ENCODE measurements at places on chromosomes 7 and 10.

- DNase-seq: no peak
Observed at GRCh38 chr10:12540341-12540781, 191.0 kb downstream of the CAMK1D start.

- no peak for DNase-seq
Observed at GRCh38 chr7:150365673-150366398, 2.8 kb upstream of the REPIN1 start.

- DNase-seq: no peak
Observed at GRCh38 chr7:23098460-23098859, 7.1 kb upstream of the KLHL7 start.

GRCh38 chr7:18693816-18694215 is 198.3 kb downstream of the HDAC9 start:
- no peak for DNase-seq

DNA sequence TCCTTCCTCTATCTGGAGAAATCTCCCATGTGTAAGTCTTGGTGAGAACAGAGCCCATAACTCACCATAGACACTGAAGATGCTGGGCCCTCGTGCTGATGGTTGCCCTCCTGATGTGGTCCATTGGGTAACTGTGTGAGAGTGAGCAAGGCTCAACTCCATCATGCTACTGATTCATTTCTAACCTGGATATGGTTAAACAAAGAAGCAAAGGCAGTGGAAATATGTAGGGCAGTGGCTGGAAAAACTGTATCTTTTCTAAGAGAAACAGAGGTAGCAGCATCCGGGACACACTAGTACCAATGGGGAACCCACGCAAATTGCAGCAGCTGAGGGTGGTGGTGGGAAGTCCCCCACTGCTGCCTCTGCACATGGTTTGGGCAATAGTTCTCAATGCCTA is 221.7 kb downstream of the KLF6 start:
- DNase-seq: no peak

DNA sequence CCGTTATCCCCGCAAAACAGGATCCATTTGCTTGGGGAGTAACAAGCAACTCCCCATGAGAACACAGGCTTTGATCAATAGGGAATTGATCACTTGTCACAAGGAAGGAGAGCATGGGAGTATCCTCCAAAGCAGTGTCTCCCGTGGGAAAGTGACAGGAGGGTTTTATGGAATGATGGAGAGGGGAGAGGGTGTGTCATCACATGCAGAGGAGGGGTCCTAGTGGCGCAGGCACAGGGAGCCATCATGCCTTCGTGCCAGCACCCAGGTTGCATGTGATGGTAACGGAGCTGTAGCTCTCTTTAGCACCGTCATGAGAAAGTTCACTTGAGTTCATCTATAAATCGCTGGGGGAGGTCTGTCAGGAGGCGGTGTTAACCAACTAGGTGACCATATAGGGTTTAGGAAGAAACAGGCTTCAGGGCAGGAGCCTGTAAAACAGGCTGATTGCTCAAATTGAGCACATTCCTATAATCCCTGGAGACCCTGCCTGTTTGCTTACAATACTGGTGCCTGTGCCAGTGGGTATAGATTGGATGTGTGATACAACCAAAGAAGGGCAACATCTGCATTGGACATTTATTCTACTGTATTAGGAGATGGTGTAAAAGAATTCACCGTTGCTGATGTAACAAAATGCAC is 428.5 kb downstream of the GALNT17 start:
- DNase-seq: no peak

DNA sequence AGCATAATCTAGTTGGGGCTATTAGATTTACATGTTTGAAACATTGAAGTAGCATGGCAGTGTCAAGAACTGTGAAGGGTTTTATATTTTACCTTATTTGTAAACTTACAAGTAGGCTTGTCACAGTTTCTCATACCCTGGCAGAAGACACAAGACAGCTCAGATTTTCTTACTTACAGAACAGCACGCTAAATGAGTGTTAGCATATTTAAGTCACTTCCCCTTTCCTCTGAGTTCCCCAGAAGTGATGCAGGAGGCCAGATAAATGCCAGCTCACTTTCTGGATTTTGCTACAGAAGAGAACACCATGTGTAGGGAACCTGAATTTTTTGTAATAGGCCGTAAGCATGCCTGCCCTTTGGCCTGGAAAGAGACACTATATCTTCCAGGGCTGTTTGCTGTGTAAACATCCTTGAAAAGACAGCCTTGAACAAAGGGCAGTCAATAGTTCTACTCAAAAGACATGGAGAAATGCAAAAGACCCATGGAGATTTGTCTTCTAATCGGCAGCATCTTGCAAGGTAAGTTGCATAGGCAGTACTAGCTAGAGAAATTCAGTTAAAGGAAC is 279.1 kb downstream of the PHF14 start:
- DNase-seq: no peak

DNA sequence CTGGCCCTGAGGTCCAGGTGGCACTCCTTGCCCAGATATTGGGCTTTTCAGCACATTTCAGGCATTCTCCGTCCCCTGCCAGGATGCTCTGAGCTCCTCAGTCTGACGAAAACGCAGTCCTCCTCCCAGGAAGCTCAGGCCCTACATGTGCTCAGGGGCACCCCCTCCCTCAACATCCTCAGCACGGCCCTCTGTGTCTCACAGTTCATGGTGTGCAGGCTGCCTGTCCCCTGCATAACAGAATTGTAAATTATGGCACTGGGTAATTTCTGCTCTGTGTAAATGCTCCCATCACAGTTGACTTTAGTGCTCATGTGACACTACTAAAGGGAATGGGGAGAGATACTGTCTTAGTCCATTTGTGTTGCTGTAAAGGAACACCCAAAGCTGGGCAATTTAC is 563.8 kb downstream of the DNAJB6 start:
- no peak for DNase-seq

GRCh38 chr7:145313551-145313950 is 477.7 kb upstream of the TPK1 start:
- DNase-seq: no peak

DNA sequence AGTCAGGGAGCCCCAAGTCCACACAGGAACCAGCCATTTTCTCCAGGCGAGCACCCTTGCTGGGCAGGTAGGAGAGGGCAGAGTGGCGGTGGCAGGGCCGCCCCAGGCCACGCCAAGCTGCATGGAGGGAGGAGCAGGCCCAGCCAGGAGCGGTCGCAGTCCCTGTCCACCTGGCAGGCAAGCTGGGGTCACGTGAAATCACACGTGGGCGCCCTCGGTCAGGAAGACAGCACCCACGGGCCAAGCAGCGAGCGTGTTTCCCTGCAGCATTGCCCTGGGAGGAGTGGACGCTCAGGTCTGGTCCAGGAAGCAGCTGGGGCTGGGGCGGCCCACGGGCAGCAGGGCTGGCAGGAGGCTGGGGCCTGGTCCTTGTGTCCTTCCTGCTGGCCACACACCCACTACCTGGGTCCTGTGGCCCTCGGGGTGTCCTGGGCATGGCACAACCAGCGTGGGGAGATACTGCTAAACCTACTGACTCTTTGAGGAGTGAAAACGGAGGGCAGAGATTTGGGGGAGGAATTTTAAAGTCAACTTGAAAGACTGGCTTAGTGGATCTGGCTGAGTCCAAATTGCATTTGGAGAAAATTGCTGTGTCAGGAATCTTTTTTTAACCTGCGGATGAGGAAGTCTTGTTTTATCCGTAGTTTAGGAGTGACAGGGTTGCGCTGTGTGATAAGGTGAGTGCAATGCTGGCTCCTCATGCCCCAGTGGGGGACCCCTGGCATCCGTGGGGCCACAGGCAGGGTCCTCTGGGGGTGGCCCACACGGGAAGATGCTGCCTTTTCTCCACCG is 12.2 kb upstream of the ADGRA1 start:
- DNase-seq: no peak

DNA sequence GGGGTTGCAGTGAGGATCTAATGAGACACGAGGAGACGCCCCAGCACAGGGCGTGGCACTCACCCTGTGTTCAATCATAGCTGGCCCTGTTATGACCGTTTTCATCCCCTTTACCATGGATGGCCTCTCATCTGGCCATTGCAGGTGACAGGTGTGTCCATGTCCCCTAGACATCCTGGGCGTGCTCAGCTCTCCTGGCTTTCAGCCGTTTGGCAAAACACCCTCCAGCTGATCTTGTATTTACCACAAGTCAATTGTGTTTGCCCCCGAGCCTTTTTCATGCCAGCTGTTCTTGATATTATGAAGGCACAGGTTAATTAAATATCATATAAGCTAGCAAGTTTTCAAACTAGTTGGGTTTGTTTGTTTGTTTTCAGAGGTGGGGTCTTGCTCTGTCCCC is 97.1 kb downstream of the CHST15 start:
- no peak for DNase-seq

GRCh38 chr10:22598478-22598877 is 115.9 kb downstream of the PIP4K2A start:
- no peak for DNase-seq

GRCh38 chr10:17669185-17669872 is 25.4 kb downstream of the STAM start:
- DNase-seq: no peak

DNA sequence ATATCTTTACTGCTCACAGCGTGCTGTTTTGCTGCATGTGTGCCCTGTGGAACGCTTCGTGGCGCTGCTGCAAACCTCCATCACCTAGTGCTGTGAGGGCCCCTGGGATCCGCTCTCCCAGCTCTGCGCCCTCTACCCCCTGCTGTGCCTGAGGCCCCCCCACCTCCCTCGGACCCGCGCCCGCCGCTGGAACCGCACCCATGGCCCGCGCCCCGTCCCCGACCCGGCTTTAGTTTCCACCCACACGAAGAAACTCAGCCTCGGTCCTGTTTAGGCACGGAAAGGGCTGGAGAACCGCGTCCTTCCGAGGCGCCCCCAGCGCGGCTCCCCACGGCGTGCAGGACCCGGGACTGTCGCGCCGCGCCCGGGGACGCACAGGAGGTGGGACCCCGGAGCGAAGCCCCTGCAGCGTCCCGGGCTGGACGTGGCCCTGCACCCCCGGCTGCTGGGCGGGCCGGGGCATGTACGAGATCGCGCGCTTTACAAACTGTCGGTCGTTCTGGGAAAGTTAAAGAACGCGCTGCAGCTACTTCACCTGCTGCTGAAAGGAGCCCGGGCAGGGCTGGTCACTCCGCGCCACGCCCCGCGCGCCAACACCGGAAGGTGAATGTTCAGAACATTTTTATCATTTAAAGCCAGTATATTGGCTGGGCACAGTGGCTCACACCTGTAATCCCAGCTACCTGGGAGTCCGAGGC is 54.3 kb downstream of the BMS1 start:
- DNase-seq: no peak

DNA sequence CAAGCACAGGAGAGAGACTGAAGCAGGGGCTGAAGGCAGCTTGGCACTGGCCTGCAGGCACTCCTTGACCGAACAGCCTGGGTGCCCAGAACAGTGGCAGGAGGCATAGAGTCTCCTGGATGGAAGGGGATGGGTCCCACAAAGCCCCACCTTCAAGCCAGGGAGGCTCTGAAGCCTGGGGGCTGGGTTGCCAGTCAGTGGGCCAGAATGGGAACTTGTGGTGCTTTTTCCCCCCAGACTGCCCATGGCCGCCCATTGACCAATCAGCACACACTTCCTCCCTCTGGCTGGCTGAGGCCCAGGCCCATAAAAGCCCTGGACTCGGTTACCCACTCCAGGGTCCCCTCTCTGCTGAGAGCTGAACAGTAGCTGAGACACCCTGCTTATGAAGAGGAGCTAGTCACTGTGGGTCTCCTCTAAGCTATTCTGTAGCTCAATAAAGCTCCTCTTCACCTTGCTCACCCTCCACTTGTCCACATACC is 109.6 kb downstream of the ELAPOR2 start:
- DNase-seq: no peak

DNA sequence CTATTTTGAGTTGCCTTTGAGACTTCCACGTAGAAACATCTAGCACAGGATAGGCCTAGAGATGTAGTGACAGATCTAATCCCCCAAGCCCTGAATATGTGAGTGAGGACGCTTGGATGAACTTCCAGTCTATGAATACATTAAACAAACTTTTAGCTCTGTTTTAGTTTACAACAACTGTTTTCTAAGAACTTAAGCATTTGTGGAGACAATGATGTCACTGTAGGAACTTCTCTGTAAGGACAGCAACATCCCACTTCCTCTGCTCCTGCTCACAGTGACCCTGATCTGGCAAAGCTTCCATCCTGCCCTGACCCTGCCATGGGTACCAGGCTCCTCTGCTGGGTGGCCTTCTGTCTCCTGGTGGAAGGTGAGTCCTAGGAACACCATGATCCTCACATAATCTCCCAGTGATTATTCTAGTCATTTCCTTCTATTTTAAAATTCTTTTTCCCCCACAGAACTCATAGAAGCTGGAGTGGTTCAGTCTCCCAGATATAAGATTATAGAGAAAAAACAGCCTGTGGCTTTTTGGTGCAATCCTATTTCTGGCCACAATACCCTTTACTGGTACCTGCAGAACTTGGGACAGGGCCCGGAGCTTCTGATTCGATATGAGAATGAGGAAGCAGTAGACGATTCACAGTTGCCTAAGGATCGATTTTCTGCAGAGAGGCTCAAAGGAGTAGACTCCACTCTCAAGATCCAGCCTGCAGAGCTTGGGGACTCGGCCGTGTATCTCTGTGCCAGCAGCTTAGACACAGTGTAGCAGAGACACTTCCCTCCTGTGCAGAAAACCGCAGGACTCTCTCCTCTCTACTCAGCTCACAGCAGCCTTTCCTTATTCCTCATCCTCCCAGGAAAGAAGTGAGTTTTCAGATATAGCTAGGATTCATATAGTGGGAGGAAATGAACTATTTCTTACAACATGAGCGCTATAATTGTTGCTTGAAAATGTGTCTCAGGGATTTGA is 194.4 kb upstream of the PRSS1 start:
- DNase-seq: no peak

GRCh38 chr10:28880683-28880950 is 203.3 kb downstream of the BAMBI start:
- DNase-seq: no peak

- DNase-seq: no peak
Observed at GRCh38 chr10:31739711-31740110, 188.9 kb downstream of the ARHGAP12 start.

- no peak for DNase-seq
Observed at GRCh38 chr10:107915215-107915610, 750.7 kb upstream of the SORCS1 start.

DNA sequence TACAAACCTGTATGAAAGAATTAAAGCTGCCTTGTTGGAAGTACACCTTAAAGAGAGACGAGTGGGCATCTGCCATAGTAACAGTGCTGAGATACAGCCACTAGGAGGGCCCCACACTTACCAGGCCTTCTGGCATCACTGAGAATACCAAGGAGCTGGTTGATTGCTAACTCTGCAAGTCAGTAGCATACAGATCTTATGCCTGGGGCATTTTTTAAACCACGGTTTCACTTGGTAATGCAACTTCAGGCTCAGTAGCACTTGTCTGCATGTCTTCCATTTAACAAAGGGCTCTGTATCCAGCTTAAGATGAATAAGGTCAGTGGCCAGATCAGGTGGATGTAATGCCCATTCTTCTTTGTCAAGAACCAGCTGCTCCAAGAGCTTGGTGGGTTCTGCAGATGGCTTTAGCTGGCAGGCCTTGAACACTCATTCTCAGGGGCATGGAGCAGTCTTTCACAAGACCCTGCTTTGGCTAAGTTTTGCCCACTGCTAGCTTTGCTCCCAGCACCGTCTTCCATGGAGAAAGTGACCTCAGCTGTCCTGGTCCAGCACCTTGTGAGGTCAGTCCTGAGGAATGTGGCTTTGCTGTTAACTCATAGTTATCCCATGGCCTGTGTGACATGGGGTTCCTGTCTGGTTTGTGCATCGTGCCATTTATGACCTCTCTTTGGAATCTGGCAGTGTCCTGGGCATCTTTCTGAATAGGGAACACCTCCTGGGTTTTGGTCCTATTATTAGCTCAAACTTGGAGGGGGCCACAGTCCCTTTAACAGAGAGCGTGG is 68.1 kb downstream of the BMPER start:
- DNase-seq: no peak
